ENCODE measurements at places on chromosomes 11 and 22.

GRCh38 chr11:116631201-116631600, 141.6 kb downstream of the BUD13 start:
- DNase-seq, result no peak

GRCh38 chr22:24069721-24070120, 58.6 kb downstream of the CABIN1 start:
- peak; percentile 91 for DNase-seq

- no peak for DNase-seq
Measured at GRCh38 chr11:70226183-70226582, 23.1 kb downstream of the FADD start.

GRCh38 chr11:1055109-1055703, 18.7 kb upstream of the MUC6 start:
- no peak for DNase-seq

DNA sequence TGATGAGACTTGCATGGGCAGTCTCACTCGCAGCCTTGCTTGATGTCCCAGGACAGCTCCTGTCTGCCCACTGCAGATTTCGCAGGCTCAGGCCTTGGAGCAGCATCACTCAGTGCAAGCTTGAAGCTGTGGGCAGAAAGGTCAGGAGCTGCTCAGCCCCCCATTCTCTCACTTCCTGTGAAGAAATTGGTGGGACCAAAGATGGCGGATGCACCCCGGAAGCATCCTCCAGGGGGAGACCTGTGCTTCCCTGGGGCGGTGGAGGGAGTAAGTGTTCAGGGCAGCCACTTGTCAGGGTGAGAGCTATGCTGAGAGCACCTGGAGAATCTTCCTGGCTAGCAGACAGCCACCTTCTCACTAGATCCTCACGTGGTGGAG, 11.3 kb downstream of the PLAAT2 start:
- no peak for DNase-seq

- DNase-seq, result no peak
Measured at GRCh38 chr11:112748713-112749543, 212.3 kb upstream of the NCAM1 start.

DNA sequence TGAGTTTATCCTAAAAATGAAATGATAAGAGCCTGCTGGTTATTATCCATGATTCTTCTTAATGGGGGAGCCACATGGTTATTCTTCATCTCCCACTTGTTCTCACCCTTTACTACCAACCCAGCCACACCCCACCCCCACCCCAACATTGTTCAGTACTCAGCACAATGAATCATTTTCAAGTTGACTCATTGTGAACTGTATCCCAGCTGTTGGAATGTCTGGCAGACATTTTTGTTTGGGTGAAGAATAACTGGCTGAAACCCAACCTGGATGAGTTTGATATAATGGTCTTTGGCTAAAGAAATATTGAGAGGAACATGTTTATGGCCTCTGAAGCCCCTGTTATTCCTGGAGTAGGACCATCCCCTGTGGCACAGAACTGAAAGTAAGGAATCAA, 136.2 kb downstream of the ELP4 start:
- no peak for DNase-seq

GRCh38 chr11:92828556-92828955, 140.9 kb upstream of the MTNR1B start:
- no peak for DNase-seq

- peak; percentile 8 for DNase-seq
Measured at GRCh38 chr11:13207665-13208594, 69.7 kb upstream of the BMAL1 start.

GRCh38 chr22:41834005-41834944, 1.4 kb downstream of the SREBF2 start:
- peak; percentile 43 for DNase-seq

DNA sequence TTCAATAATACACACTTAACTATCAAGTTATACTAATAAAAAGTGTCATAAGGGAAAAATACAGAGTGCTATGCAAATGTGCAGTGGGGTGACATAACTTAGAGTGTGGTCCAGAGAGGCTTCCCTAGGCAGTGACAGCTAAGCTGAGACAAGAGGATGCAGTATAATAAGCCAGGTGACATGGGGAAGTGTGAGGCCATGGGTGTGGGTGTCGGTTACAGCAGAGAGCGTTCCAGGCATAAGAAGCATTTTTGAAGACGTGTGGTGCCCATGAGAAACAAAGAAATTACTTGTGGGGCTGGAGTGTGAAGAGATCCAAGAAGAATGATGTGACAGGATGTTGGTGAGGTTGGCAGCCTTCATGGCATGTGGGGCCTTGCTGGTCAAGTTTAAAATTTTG, 78.1 kb upstream of the PICALM start:
- no peak for DNase-seq

DNA sequence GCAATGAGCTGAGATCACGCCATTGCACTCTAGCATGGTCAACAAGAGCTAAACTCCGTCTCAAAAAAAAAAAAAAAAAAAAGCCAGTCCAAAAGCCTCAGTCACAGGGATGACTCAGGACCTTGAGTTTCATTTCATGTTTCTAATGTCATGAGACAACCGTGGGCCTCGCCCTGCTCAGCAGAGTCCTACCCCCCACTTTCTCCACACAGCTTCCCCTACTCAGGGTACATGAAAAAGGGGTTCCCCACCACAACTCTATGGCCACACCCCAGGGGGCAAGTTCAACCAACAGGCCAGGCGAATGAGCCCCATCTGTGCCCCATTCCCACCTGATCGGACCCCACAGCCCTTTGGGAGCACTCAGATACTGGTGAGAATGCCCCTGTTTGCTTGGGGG, 24.3 kb upstream of the ADA2 start:
- peak; percentile 81 for DNase-seq

DNA sequence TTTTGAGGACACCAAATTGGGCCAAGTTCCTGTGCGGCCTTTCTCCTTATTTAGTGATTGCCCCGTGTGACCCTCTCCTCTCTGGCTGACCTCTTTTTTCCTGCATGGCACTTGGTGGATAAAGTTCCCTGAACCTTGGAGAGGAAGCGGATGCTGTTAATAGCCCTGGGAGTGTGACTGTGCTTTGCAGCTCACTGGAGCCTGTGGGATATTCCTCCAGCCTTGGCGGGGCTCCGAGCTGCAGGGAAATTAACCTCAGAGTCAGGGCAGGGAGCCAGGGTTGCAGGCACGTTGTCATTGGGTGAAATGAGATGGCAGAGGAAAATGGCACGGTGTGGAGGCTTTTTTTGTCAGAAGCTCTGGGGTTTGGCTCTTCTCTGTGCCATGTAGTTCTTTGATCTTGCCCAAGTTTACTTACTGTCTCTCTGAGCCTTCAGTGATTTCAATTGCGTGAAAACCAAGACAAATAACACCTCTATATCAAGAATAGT, 965 bp downstream of the OR9Q1 start:
- DNase-seq, result no peak

DNA sequence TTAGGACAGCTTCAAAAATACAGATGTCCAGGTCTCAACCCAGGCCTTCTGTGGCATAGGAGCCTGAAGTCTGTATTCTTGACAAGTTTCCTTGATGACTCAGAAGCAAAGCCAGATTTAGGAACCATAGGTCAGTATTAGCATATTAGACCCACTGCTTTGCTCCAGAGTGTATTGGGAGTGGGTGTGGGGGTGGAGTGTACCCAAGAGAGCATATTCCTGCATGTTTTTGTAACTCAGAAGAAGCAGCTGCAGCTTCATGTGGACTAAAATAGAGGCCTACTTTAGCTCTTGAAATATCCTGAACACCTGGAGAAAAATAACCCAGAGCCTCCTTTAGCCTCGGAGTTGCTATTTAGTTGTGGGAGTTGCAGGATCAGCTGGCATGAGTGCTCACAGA, 106.7 kb downstream of the CCDC81 start:
- DNase-seq, result no peak

- DNase-seq, result no peak
Measured at GRCh38 chr11:76889411-76889975, 28.8 kb downstream of the ACER3 start.

DNA sequence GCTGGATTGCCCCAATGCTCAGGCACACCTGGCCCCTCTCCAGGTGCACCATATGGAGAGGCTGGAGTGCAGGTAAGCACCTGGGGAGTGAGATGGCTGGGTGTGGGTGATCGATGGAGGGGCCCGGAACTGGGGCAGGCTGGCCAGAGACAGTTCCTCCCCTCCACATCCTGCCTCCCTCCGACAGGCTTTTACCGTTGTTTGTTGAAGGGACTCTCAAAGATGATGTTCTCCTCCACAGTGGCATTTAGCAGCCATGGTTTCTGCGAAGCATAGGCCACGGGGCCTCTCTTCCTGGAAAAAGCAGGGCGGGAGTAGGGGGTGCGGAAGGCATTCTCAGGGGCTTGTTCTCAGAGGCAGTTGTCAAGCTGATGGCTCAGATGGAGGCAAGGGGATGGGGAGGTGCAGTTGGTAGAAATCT, 25.9 kb upstream of the KCNJ11 start:
- DNase-seq, result no peak

DNA sequence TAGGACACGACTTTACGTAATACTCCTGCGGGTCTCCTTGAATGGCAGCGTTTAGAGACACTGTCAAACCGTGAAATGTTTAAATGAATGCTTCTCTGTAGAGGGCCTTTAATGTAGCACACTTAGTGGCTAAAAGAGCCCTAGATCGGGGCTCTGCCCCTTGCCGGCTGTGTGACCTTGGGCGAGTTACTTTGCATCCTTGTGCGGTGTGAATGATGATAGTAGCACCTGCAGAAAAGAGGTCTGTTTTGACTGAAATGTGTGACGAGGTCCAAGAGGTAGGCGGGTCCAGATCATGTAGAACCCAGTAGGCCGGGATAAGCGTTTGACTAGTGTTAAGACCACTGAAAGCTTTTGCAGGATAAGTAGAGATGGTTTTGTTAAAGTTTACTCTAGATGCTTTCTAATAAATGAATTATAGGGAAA, 866 bp downstream of the MED17 start:
- DNase-seq, result no peak

GRCh38 chr22:42959576-42960509, 55.1 kb downstream of the PACSIN2 start:
- DNase-seq, result no peak

GRCh38 chr11:128862406-128862805, 4.7 kb downstream of the KCNJ1 start:
- DNase-seq, result no peak

GRCh38 chr11:112797092-112797491, 164.1 kb upstream of the NCAM1 start:
- DNase-seq, result no peak

DNA sequence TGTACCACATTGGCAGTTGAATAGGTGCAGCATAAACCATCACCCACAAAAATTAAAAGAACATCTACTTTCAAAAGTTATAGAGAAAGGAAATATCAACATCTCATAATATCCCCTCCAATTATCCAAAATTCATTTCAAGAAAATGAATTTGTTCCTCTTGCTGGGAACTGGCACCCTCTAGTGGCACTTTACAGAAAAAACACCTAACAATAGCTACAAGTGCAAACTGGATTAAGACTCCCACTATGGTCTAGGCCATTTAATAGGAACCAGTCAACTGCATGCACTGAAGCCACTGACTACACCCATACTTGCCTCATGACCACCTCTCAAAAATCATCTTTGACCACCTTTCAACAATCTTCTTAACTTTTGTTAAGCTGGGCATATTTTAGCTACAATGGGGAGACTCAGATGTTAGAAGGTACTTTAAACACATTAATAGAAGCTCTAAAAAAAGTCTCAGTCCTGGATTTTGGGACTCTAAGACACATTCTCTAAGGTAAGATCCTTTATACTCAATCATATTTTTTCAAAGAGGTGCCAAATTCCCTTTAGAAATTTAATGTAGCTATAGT, 17.3 kb downstream of the TRAF6 start:
- peak; percentile 43 for DNase-seq

GRCh38 chr11:64810891-64811272, 531 bp upstream of the MEN1 start:
- peak; percentile 60 for DNase-seq

DNA sequence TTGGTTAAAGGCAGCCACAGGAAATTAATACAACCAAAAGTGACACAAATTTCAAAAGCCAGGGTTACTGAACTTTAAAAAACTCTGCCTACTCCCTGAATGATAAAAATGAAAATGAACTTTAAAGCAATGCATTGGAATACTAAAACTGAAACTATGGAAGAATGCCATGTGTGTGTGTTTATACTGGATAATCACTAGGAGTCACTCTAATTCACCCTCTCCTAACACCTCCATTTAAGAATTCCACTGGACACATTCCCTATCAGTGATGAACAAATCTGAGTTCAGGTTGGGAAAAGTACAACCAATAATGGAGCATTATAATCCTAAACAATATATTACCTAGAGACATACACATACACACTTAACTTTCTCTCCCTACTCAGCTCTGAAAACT, 27.5 kb upstream of the PLAAT3 start:
- no peak for DNase-seq

- DNase-seq, result no peak
Measured at GRCh38 chr22:25702571-25703167, 39.3 kb upstream of the MYO18B start.

DNA sequence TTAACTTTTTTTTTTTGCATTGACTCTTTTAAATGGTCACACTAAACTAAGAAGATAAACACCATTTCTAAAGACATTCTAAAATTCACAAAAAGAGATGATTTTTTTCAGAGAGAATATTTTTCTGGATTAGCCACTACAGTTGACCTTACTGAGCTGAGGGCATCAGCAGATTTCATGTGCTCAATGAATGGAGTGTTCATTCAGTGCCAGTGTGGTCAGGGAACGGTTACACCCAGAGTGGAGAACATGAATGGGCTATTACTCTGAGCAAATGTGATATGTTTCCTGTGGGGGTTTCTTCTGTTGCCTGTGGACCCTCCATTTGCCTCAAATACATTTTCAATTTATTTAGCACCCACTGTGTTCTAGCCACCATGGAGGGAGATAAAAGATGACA, 19.1 kb downstream of the PKNOX2 start:
- no peak for DNase-seq

DNA sequence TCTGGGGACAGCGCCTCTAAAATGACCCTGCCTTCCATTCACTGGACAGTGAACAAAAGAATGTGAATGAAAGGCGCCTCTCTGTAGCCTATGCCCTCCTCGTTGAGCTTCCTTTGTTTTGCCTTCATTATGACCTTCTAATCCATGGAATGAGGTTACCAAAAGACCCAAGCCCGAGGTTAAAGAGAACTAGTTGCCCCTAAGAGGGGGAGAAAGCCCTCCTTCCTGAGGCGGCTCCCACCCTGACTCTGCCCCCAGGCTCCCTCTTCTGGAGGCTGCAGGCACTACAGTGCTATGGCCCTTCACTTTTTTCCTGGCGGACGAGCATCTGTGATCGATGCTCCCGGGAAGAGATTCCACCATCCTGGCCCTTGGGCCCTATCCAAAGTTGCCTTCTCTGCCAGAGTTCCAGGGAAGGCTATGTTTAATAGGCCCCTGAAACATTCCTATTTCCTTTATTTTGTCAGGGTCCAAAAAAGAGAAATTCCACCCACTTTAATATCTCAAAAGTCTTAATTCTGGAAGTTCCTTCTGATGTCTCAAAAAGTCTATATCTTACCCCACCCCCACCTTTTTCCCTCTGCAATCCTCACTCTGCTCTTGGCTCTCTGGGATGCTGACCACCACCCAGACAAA, 147.3 kb downstream of the FEZ1 start:
- DNase-seq, result peak; percentile 25

DNA sequence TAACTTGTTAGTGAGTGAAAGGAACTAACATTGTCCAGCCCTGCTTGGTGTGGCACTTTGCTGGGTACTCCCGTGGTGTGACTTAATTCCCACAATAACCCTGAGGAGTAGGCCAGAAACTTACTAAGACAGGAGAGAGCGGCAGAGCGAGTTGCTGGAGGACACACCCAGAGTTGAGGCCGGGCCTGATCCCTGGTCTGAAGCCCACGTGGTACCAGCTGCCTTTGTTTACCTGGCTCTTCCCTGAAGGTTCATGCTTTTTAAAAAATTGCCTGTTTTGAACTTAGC, 594 bp downstream of the MPST start:
- DNase-seq, result peak; percentile 34

- DNase-seq, result no peak
Measured at GRCh38 chr11:131463649-131464425, 93.4 kb downstream of the NTM start.

Measured in MM.1S (cell line).